ENCODE measurements at places on chromosomes 7 and 10. TPM values are rescaled to one million over a fixed set of nuclear protein-coding genes. Genes with fewer than 3 reads are reported as not detected.

UPK3BL2 gene
- 2.9 TPM for polyA plus RNA-seq

ATXN7L1 gene
- 10.2 TPM for polyA plus RNA-seq

AKR1C8 gene
- polyA plus RNA-seq, result not detected

CFAP58 gene
- polyA plus RNA-seq, result not detected

WDR86 gene
- 1.4 TPM for polyA plus RNA-seq

SLC26A4 gene
- not detected for polyA plus RNA-seq

C7orf57 gene
- polyA plus RNA-seq, result not detected

MOSPD3 gene
- 11.5 TPM for polyA plus RNA-seq

NCF1 gene
- 326 TPM for polyA plus RNA-seq

GNAT3 gene
- not detected for polyA plus RNA-seq

GPR15LG gene
- polyA plus RNA-seq, result not detected

SPACDR gene
- polyA plus RNA-seq, result 0.45 TPM

DNA sequence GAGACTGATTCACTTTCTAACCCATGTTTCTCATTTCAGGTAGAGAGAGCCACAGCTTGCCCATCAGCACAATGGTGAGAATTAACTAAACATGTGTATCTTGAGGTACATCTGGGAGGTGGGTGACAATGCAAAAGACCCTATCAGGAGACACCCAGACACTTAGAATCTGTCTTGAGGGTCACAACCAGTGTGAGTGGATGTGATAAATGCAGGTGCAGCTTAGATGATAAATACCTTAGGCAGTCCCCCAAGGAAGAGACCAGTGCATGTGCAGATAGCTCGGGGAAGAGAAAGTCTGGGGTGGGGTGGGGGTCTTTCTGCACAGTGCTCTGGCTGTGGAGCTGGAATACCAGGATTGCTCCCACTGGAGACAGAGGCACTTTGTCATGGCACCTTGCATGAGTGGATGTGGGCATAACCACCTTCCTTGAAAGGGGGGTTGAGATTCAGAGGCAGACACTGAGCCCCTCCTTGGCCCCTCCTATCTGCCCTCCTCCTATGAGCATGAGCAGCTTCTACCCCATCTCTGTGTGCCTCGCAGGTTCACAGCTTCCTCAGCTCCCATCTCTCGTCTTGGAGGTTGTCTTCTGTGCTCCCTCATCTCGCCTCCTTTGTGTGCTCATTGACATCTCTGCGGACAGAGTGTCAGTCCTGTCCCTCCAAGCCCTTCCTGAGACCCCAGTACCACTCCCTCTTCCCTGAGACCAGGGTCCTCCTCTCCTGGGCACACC lies 349.8 kb downstream of the TCERG1L start:
- DNase-seq, result no peak

DNA sequence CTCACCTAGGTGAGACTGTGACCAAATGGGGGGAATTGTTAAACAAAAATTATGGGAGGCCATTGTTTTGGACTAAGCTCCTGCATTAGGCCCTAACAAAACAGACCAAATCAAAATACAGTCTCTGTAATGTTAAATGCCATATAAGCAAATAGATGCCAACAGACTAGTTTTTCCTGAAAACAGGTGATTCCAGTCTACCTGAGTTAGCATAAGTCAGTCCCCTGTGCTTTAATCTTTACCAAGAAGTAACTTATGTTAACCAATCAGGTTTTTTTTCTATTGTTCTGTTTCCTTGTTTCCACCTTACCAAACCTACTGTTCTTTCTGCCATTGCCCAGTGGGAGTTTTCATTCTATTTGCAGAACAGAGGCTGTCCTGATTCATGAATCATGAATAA lies 48.0 kb downstream of the PDZD8 start:
- no peak for DNase-seq

- DNase-seq, result no peak
These were observed 15.1 kb upstream of the RET start for GRCh38 chr10:43061760-43062159.

GRCh38 chr10:86443069-86443468 lies 76.5 kb upstream of the GRID1 start:
- no peak for DNase-seq

GRCh38 chr10:61279400-61279799 lies 173.8 kb downstream of the TMEM26 start:
- no peak for DNase-seq

GRCh38 chr10:49571388-49571787 lies 32.5 kb upstream of the ERCC6 start:
- DNase-seq, result no peak

DNA sequence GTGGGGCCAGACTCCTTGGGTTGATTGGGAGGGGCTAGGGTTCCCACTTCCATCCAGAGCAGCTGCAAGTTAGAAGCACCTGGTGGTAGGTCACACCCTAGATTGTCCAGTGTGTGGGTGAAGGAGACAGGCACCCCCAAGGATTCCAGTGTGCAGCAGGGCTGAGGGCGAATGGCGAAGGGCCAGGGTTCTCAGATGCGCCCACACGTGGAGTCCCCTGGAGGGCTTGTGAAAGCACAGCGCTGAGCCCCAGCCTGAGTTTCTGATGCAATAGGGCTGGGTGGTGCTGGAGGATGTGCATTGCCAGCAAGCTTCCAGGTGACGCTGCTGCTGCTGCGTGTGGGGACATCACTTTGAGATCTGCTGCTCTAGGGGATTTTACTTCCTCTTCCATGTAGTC lies 25.4 kb downstream of the TBATA start:
- no peak for DNase-seq

GRCh38 chr10:6102128-6102527 lies 13.3 kb downstream of the RBM17 start:
- DNase-seq, result no peak

DNA sequence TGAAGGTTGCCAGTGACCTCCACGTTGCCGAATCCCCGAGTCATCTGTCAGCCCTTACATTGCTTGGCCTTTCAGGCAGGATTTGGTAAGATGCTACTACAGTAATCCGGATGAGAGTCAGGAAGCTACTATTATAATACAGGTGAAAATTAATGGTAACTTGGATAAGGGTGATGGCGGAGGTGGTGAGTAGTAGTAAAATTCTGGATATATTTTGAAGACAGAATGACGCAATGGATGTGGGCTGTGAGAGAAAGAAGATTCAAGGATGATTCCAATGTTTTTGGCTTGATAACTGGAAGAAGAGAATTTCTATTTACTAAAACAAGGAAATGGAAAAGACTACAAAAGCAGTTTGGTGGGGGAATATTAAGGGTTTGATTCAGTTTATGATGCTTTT lies 1.4 kb upstream of the DNAJB12 start:
- no peak for DNase-seq

GRCh38 chr10:78577712-78578111 lies 491.1 kb upstream of the ZMIZ1 start:
- DNase-seq, result no peak

GRCh38 chr10:63421591-63421990 lies 44.2 kb downstream of the JMJD1C start:
- DNase-seq, result peak; percentile 44

- DNase-seq, result no peak
These were observed 4.3 kb downstream of the EBF3 start for GRCh38 chr10:129959544-129960480.

DNA sequence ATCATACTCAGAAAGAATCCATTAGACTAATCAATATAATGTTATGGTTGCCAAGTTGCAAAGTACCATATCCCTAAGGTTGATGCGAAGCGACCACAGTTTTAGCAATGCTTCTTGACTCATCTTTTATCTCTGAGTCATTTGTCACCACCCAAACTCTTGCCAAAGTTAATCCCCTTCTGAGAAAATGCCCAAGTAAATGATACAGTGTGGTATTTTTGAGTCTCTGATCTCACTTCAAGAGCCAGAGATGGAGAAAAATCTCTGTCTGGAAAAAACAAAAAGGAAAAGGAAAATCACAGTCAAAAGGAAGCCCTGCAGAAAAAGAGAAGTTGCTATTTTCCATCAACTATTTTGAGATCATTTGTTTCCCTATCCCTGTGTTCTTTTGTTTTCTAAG lies 26.7 kb upstream of the OTUD1 start:
- no peak for DNase-seq

GRCh38 chr7:64914557-64914956 lies 11.5 kb downstream of the ZNF273 start:
- DNase-seq, result no peak

- no peak for DNase-seq
These were observed 32.4 kb downstream of the KMT2E start for GRCh38 chr7:105046414-105046813.

DNA sequence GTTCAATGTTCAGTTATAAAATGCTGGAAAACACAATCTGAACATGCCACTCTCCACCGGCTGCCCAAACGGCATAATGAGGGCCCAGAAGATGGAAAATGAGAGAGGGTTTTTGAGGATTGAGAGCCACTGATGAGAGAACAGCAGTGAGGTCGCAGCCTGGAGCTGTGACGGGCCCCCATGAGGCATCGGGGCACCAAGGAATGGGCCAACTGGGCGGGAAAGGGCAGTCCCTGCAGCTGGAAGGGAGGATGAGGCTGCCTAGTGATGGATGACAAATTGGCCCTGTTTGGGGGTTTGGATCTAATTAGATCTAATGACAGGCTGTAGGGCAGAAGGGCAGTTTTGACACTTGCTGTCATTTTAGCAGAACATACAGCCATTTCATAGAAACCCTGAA lies 39.1 kb downstream of the WNT2 start:
- DNase-seq, result no peak

GRCh38 chr10:86666538-86666937 lies 1.8 kb upstream of the LDB3 start:
- DNase-seq, result no peak

DNA sequence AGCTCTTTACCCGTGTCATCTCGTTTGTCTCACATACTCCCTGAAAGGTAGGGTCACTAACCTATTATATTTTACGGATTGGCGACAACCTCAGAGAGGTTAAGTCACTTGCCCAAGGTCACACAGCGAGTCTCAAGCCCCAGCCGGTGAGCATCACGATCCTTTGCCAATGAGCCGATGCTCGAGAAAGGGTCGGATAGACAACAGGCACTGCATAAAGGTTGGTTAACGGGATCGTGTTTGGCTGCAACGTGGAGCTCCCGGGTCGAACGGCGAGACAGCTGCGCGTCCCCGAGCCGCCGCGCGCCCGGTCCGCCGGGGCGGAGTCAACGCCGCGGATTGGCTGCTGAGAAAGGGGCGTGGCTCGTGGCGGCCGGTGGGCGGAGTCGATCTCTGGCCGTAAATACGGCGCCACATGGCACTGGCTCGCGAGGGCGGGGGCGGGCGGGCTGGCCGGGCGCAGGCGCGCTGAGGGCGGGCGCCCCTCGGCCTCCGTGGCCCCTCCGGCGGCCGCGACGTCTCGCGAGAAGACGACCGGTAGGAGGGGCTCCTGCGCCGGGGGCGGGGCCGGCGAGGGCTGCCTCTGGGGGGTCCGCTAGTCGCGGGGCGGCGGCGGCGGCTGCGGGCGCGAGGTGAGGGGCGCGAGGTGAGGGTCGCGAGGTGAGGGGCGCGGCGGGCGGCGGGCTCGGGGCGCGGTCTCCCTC lies at the start of gene CHST12:
Gene CHST12, plus strand, starts transcription at position 598 of the 704 bp plus-strand sequence. CDS start 29,029 bp downstream, outside the sequence.
- DNase-seq, result peak; percentile 94

- DNase-seq, result no peak
These were observed 78.0 kb downstream of the SAMD9 start for GRCh38 chr7:93039786-93040185.

GRCh38 chr7:11749629-11750028 lies 82.4 kb downstream of the THSD7A start:
- DNase-seq, result no peak

GRCh38 chr10:21184216-21184615 lies 287.1 kb upstream of the NEBL start:
- no peak for DNase-seq

- no peak for DNase-seq
These were observed 44.0 kb upstream of the CRTAC1 start for GRCh38 chr10:98074315-98074911.

- no peak for DNase-seq
These were observed 12.1 kb downstream of the KCNH2 start for GRCh38 chr7:150966002-150966401.

DNA sequence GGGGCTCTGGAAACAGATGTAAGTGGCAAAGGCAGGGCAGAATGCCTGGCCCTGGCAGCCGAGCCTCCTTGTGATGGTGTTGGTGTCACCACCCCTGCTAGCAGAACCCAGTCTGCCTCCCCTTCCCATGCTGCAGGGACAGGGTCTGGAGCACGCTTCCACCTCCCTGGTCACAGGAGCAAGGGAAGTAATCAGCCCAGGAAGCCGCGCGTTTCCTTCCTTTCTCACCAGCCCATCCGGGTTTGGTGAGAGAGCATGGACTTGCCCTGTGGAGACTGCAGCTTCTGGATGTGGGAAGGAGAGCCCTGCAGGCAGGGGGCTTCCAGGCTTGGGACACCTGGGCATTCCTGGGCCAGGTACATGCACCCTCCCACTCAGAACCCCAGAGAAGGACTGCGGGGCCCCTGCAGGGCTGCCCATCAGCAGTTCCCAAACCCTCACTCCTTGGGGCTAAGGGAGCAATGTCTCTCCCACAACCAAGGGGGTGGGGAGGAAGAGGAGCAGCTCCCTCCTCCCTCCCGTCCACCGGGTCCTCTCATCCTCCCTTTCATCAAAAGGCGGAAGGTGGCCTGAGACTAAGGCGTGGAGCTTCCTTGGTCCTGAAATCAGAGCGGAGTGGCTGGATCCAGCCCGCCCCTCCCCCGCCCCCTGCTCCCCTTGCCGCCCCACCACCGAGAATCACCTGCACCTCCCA lies 1.8 kb downstream of the MMRN2 start:
- no peak for DNase-seq

DNA sequence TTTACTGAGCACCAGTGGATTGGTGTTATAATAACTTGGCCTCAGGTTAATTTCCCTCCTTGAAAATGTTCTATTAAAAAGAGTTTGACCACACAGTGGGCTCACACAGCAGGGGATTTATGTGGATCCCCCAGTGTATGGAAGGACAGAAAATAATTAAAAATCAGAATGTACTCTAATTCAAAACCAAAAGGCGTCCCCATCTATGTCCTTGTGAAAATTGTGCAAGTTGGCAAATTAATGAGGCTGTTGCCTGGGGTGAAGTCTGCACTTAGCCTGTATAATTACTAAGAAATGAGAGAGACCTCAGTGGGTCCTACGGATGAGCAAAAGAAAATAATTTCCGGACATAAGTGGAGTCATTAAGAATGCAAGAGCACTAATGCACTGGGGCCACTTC lies 31.1 kb downstream of the PIK3CG start:
- no peak for DNase-seq

DNA sequence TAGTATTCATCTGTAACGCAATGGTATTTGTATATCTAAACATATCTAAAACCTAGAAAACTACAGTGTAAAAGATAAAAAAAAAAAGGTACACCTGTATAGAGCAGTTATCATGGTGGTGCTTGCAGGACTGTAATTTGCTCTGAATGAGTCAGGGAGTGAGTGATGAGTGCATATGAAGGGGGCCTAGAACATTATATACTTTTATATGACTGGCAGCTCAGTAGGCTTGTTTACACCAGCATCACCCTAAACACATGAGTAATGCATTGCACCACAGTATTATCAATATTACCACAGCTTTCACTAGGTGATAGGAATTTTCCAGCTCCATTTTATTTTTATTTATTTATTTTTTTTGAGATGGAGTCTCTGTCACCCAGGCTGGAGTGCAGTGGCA lies 40.8 kb downstream of the TRIM24 start:
- no peak for DNase-seq

DNA sequence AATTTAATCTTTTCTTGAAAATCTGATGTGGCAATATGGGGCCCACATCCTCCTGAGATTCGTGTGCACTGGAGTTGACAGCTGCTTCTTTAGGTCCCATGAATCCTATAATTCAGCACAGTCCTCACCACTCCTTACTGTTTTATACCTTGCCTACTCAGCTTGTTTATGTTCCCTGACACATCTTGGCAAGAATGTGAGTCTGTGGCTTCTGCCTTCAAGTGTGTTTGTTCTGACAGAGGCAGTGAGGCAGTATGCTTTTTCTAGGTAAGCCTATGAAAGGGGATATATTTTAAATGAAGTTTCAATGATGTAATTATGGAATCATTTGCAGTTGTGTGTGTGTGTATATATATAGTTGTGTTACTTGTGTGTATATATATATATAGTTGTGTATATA lies 106.4 kb downstream of the AMPH start:
- DNase-seq, result no peak

Data from naive B cell (primary cell).